Posterior cingulate gyrus (tissue), 11 donors: ENCODE measurements at places on chromosomes 3 and 15.

- no peak for DNase-seq
Observed at GRCh38 chr15:40072216-40072990, 33.4 kb upstream of the SRP14 start.

DNA sequence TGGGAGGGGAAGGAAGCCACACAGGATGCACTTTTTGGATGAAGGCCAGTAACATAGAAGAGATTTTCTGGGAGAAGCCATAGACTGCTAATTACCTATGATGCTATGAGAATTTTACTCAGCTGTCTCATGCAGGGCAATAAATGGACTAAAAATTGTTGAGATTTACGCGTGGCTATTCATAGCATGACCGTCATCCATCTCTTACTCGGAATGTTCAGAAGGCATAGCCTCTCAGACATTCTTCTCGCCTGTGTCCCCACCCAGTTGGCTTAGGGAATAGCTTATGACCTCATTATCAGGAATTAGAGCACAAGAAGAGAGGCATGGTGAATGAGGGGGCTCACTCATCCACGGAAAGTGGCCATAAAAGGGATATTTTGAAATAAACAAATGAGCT is 107.9 kb upstream of the ATP10A start:
- no peak for DNase-seq

DNA sequence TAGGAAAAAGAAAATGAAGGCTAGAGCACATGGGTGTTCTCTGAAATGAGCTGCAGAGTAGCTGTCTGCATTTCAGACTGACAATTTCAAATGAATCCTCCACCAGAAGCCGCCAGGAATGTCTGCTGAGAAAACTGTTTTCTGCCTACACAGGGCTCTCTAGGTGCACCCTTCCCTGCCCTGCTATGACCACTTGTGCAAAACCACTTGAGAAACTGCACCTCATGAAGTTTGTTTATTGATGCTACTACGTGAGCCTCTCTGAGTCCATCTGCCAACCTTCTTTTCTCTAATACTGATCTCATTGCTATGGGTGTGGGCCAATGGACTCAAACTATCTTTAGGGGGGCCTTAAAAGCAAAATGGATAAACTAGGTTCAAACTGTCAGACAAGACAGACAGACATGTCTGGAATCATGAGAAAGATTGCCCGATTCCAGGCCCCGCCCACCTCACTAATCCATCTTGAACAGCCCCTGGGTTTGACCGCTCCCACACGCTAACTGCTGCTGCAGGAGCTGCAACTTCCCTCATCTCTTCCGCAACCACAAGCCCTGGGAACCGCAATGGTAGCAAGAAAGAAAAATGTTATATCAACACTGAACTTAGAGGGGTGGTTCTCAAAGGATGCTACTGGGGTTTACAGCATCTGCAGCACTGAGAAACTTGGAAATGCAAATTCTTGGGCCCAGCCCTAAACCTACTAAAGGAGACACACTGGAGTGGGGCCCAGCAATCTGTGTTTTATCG is 9.0 kb upstream of the CD47 start:
- DNase-seq, result no peak

DNA sequence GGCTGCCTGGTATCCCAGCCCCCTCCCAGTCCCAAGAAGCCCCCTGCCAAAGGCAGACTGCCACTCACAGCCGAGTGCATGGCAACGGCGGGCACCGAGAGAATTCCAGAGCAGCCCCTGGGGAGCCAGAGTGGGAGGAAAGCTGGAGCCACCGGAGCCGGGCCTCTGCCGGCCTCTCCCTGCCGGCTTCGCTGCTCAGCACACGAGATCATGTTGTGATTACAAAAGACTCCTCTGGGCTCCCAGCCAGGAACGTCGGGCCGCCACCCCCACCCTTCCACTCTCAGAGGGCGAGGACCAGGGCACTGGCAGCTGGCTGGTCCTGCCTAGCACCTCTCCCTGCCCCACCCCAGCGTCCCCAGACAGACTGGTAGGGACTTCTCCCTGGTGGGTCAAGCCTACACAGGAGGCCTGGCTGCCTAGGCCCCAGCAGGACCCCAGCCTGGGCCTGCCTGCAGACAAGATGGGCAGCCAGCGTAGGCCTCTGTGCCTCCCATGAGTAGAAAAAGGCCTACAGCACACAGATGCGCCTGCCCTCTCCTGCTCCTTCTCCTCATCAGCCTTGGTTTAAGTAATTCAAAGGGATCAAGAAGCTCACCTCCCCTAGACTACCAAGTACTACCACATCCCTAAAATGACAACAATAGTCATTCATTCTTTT is at the start of gene CCDC9B:
Gene CCDC9B (minus strand): TSS at position 200 of the 661 bp plus-strand sequence. CDS start 120 bp downstream, at position 80.
- peak; percentile 89 for DNase-seq

DNA sequence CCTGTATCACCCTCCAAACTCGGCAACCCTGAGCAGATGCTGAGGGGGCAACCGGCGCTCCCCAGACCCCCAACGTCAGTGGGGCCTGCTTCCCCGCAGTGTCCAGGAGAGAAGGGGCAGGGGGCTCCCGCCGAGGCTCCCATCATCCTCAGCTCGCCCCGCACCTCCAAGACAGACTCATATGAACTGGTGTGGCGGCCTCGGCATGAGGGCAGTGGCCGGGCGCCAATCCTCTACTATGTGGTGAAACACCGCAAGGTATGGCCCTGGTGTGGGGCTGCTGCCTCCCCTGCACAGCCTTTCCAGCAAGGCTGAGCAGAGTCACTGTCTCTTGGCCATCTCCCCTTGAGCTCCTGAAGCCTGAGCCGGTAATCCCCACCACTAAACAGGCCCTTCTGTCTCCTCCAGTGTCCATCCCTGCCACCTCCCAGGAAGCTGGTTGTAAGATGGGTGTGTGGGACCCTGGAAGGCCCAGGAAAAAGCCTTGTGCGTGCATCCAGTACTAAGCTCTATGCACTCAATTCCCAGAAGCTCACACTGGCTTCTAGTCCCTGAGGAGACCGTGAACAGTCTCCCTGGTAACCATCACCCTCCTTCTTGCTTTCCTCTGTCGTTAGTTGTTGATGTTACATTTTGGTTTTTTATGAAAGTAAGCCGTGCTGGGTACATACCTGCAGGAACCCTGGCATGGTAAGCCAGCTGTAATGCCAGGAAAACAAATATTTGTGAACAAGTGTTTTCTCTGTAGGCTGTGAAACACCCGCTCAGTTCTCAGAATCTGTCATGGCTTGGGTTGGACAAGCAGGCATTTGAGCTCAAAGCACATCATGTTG is 63.3 kb downstream of the BOC start:
- peak; percentile 71 for DNase-seq

GRCh38 chr3:4829031-4829394 is 150.2 kb upstream of the BHLHE40 start:
- no peak for DNase-seq

- no peak for DNase-seq
Observed at GRCh38 chr3:132382267-132382666, 35.0 kb upstream of the DNAJC13 start.

DNA sequence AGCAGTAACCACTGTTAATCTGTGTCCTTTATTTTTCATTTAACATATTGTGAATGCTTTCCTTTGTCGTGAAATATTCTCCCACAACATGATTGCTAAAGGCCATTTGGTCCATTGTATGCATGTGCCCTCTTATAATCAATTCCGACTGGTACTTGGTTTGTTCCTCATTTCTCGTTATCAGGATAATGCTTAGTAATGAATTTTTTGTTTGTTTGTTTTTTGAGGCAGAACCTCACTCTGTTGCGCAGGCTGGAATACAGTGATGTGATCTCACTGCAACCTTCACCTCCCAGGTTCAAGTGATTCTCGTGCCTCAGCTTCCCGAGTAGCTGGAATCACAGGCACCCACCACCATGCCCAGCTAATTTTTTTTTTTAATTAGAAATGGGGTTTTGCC is 22.0 kb downstream of the SPATA12 start:
- DNase-seq, result no peak

DNA sequence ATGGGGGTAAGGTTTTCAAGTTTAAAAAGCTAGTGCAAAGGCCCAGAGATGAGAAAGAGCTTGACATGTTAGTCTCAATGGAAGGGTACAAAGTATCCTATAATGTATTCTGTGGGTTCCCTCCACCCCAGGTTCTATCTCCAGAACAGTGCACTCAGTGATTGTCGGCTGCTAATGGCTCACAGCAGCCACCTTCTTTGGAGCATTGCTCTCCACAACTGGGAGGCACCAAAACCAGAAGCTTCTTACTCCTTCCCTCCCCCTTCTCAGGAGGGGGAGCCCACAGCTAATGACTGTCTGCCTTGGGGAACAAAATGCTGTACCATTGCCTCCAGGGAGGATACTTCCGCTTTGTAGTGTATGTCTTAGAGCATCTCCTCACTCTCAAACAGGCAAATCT is 439.4 kb upstream of the RBMS3 start:
- DNase-seq, result no peak

DNA sequence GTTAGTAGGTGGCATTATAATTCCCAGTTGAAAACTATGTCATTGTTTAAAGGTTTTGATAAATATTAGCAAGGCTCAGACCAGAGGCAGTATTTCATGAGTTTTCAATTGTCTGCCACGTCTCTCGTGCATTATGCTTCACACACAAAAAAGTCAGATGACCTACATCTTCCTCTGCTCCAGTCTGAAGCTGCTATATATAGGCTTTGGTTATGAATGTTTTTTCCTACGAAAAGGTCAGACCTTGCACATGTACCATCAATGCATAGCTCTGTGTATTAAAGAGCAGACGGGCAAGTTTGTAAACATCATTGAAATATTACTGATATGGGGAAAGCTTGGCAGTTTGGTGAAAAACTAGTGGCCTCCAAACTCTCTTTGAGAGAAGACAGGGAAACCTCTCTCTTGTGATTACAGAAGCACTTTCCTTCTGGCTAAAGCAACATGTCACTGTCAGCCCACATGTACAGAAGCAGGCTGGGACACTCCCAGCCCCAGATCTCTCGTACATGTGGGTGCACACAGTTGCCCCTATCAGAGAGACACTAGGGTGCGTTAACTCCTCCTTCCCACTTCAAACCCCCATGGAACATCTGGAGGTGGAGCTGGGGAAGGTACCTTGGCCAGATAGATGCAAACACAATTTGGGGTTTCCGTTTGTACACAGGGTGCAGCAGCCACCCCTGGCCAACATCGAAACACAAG is 184.0 kb upstream of the BCL6 start:
- peak; percentile 45 for DNase-seq
